Activated naive CD8-positive, alpha-beta T cell treated with anti-CD3 and anti-CD28 coated beads, Interleukin-2, amount 50 U/mL, for 24 hours (primary cell): ENCODE measurements at places on chromosomes 5 and 9.

- H3K4me3 ChIP-seq = no peak overlapping the region
- no peaks in the 10 kb centered on the region for H3K36me3 ChIP-seq
- no peak overlapping the region for H3K27ac ChIP-seq
- no peak for DNase-seq
- H3K27me3 ChIP-seq = peaks cover 14% of the 10 kb centered on the region
- H3K4me1 ChIP-seq = no peaks in the 10 kb centered on the region
Observed at GRCh38 chr9:91867740-91868139, 82.3 kb downstream of the ROR2 start.

- H3K27me3 ChIP-seq = no peaks in the 10 kb centered on the region
- H3K27ac ChIP-seq = no peak overlapping the region
- H3K4me1 ChIP-seq = peaks cover 14% of the 10 kb centered on the region
- DNase-seq = no peak
- H3K36me3 ChIP-seq = no peaks in the 10 kb centered on the region
Observed at GRCh38 chr9:113996531-113997001, 81.5 kb downstream of the AMBP start.

GRCh38 chr5:31806561-31806960 lies 167.6 kb downstream of the PDZD2 start:
- DNase-seq = no peak
- no peaks in the 10 kb centered on the region for H3K4me1 ChIP-seq
- H3K36me3 ChIP-seq = no peaks in the 10 kb centered on the region
- H3K27ac ChIP-seq = no peak overlapping the region

DNA sequence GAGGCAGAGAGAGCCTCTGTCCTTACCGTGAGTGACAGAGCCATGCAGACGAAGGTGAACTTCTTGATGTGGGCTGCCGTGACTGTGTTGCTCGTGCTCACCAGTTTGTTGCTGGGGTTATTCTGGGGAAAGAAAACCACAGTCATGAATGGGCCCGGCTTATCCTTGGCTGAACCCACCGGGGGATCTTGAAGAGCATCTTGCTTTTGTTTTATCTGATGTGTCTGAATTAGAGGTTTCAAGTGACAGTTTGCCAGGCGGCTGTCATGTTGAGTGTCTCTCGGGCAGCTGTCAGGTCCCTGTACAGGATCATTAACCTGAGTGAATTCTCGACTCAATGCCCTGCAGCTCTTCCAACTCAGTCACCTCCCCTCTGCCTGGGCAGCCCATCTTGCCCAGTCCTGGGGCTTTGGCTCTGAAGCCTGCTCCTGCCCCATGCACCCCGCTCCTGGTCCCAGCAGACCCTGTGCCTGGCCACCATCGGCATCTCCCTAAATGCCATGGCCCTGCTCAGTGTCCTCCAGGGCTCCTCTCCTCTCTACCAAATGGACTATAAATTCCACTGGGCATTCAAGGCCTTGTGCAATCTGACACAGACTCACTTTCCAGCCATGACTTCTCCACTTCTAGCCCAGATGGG lies 77.4 kb downstream of the OTULIN start:
- no peak overlapping the region for H3K4me3 ChIP-seq
- H3K4me1 ChIP-seq = peaks cover 22% of the 10 kb centered on the region
- peaks cover 26% of the 10 kb centered on the region for H3K36me3 ChIP-seq
- no peaks in the 10 kb centered on the region for H3K27me3 ChIP-seq
- DNase-seq = no peak

- no peak overlapping the region for H3K27ac ChIP-seq
- peaks cover 20% of the 10 kb centered on the region for H3K4me1 ChIP-seq
- H3K27me3 ChIP-seq = no peaks in the 10 kb centered on the region
- no peak overlapping the region for H3K4me3 ChIP-seq
Observed at GRCh38 chr5:95641741-95642220, 4.8 kb upstream of the RFESD start.

- no peaks in the 10 kb centered on the region for H3K36me3 ChIP-seq
- peak overlapping the region; percentile 85 for H3K27ac ChIP-seq
- H3K4me3 ChIP-seq = peak overlapping the region; percentile 93
- H3K4me1 ChIP-seq = peaks cover 59% of the 10 kb centered on the region
- DNase-seq = peak; percentile 26
Observed at GRCh38 chr5:140108093-140109017, 5.6 kb upstream of the PURA start.

GRCh38 chr5:83665631-83666030 lies 55.0 kb downstream of the HAPLN1 start:
- no peaks in the 10 kb centered on the region for H3K4me1 ChIP-seq
- no peak overlapping the region for H3K4me3 ChIP-seq
- H3K27ac ChIP-seq = no peak overlapping the region
- peaks cover 3% of the 10 kb centered on the region for H3K27me3 ChIP-seq
- DNase-seq = no peak
- no peaks in the 10 kb centered on the region for H3K36me3 ChIP-seq

DNA sequence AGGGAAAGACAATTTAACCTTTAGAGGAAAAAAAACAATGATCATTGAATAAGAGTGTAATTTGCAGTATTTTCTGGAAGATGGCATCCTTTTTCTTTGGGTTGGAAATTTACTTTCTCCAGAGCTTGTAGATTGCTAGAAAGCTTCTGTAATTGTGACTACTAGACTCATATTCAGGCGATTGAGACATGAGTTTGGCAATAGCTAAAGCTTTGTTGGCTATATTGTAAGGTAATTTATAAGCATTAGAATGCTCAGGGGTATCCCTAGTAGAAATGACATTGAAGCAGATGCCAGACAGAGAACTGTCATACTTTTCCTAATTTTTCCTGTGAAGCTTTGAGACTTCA lies 115.3 kb downstream of the UNC13B start:
- peaks cover 55% of the 10 kb centered on the region for H3K4me1 ChIP-seq
- DNase-seq = no peak
- peak overlapping the region; percentile 88 for H3K27ac ChIP-seq
- peaks cover 2% of the 10 kb centered on the region for H3K36me3 ChIP-seq
- peaks cover 3% of the 10 kb centered on the region for H3K27me3 ChIP-seq

DNA sequence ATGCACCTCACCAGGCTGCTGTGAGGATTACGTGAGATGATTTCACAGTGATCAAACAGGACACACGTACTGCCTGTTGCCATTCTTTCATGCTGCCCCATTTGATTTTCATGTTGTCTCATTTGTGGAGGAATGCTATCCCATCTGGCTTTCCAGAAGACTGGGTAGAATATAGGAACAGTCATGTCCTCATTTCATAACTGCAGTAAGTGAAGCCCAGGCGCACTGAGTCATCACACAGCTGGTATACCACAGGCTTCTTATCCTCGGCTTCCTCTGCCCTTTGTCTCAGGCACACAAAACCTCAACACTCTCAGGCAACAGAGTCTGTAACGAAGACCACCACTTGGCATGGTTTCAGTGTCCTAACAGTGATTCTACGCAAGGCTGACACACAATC lies 62.3 kb downstream of the LHFPL2 start:
- H3K27me3 ChIP-seq = peaks cover 3% of the 10 kb centered on the region
- no peak overlapping the region for H3K4me3 ChIP-seq
- H3K27ac ChIP-seq = no peak overlapping the region
- DNase-seq = peak; percentile 4
- H3K36me3 ChIP-seq = peaks cover 4% of the 10 kb centered on the region

DNA sequence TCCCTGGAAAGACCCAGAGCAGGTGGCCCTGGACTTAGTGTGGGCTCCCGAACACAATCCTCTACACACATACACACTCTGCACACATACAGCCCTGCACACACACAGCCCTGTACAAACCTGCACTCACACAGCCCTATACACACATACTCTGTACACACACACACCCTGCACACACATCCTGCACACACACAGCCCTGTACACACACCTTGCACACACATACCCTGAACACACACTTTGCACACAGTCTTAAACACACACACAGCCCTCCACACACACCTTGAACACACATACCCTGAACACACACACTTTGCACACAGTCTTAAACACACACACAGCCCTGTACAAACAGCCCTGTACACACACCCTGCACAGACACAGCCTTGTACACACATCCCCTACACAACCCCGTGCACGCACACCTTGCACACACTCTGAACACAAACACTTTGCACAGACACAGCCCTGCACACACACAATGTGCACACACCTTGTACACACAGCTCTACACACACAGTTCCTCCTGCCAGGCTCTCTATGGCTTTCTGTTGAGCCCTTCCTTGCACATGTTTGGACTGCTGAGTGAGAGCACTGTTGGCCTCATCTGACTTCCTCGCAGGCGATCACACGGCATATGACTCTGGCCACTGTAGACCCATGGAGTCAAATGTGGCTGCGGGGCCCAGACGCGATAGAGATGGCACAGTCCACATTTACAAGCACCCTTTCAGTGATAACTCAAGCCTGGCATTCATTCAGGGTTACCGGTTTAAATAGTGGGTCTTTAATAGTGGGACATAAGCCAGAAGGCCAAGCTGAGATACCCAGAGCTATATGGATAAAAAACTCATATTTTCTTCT lies 245.7 kb upstream of the IRX1 start:
- H3K36me3 ChIP-seq = no peaks in the 10 kb centered on the region
- no peaks in the 10 kb centered on the region for H3K27me3 ChIP-seq
- no peak overlapping the region for H3K27ac ChIP-seq
- DNase-seq = no peak
- H3K4me3 ChIP-seq = no peak overlapping the region

- no peak overlapping the region for H3K27ac ChIP-seq
- H3K4me3 ChIP-seq = no peak overlapping the region
- no peaks in the 10 kb centered on the region for H3K36me3 ChIP-seq
- H3K4me1 ChIP-seq = peaks cover 5% of the 10 kb centered on the region
Observed at GRCh38 chr9:114405294-114406034, 17.7 kb upstream of the AKNA start.

GRCh38 chr9:129889122-129889940 lies 54.1 kb downstream of the USP20 start:
- H3K36me3 ChIP-seq = peaks cover 58% of the 10 kb centered on the region
- H3K27ac ChIP-seq = peak overlapping the region; percentile 100
- DNase-seq = peak; percentile 56
- H3K4me1 ChIP-seq = peaks cover 93% of the 10 kb centered on the region

DNA sequence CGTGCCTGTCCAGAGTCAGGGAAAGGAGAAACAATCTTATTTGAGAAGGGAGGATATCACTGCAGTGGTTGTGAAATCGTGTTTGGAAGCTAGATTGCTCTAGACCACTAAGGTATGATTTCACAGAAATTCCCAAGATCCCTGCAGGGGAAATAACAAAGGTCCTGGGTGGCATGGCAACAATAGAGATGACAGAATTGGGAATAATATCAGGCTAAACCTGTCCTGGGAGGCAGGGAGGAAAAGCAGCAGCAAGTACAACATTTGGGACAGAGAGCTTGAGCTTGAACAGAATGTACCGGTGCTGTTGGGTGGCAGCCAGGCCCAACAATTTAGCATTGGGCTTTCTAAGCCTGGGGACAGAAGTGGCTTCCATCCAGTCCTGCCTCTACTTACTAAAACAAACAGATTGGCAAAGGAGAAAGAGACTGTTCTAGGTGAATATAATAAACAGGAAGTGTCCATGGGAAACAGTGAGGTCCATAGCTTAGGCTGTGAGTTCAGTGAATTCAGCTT lies 17.0 kb upstream of the ARHGAP26 start:
- no peak overlapping the region for H3K27ac ChIP-seq
- no peak overlapping the region for H3K4me3 ChIP-seq
- no peak for DNase-seq
- no peaks in the 10 kb centered on the region for H3K27me3 ChIP-seq
- no peaks in the 10 kb centered on the region for H3K36me3 ChIP-seq

- H3K36me3 ChIP-seq = no peaks in the 10 kb centered on the region
- H3K4me3 ChIP-seq = peak overlapping the region; percentile 44
- peak; percentile 50 for DNase-seq
- peaks cover 47% of the 10 kb centered on the region for H3K4me1 ChIP-seq
- peaks cover 2% of the 10 kb centered on the region for H3K27me3 ChIP-seq
Observed at GRCh38 chr5:57298985-57299491, 125.2 kb downstream of the GPBP1 start.

GRCh38 chr9:92664394-92665152 lies 5.4 kb downstream of the IPPK start:
- peak overlapping the region; percentile 37 for H3K4me3 ChIP-seq
- H3K4me1 ChIP-seq = peaks cover 48% of the 10 kb centered on the region
- peak overlapping the region; percentile 11 for H3K27ac ChIP-seq
- DNase-seq = peak; percentile 16
- peaks cover 12% of the 10 kb centered on the region for H3K36me3 ChIP-seq

- H3K27ac ChIP-seq = no peak overlapping the region
- H3K4me3 ChIP-seq = no peak overlapping the region
- no peak for DNase-seq
- no peaks in the 10 kb centered on the region for H3K27me3 ChIP-seq
Observed at GRCh38 chr9:38018241-38018957, 50.6 kb downstream of the SHB start.

- H3K27me3 ChIP-seq = no peaks in the 10 kb centered on the region
- no peak for DNase-seq
- no peak overlapping the region for H3K27ac ChIP-seq
- peaks cover 17% of the 10 kb centered on the region for H3K4me1 ChIP-seq
Observed at GRCh38 chr9:354453-354852, 139.8 kb downstream of the DOCK8 start.

GRCh38 chr9:125141251-125141650 lies 2.1 kb downstream of the SCAI start:
- no peak overlapping the region for H3K27ac ChIP-seq
- no peak for DNase-seq
- no peaks in the 10 kb centered on the region for H3K27me3 ChIP-seq
- H3K36me3 ChIP-seq = no peaks in the 10 kb centered on the region
- H3K4me3 ChIP-seq = no peak overlapping the region
- H3K4me1 ChIP-seq = peaks cover 23% of the 10 kb centered on the region

DNA sequence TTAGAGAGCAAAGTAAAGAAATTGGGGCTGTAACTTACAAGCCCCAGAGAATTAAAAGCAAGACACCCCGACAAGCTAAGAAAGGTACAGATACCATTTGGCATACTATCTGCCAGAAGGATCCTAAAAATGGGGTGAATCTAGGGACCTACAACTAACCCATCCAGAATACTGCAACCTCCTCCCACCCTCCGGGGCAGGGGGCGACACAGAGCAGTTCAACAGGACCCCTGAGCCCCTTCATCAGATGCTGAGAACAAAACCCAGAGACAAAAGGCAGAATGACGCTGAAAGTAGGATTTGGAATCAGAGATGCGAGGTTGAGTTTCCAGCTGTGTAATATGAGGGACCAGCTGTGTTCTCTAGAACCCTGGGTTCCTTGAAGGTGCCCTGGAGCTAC lies 71.2 kb downstream of the EPB41L4B start:
- no peaks in the 10 kb centered on the region for H3K4me1 ChIP-seq
- no peak for DNase-seq
- H3K27ac ChIP-seq = no peak overlapping the region
- H3K36me3 ChIP-seq = no peaks in the 10 kb centered on the region

- H3K27me3 ChIP-seq = no peaks in the 10 kb centered on the region
- peaks cover 95% of the 10 kb centered on the region for H3K4me1 ChIP-seq
- peak overlapping the region; percentile 97 for H3K27ac ChIP-seq
Observed at GRCh38 chr9:131669269-131670157, 70.4 kb downstream of the RAPGEF1 start.

DNA sequence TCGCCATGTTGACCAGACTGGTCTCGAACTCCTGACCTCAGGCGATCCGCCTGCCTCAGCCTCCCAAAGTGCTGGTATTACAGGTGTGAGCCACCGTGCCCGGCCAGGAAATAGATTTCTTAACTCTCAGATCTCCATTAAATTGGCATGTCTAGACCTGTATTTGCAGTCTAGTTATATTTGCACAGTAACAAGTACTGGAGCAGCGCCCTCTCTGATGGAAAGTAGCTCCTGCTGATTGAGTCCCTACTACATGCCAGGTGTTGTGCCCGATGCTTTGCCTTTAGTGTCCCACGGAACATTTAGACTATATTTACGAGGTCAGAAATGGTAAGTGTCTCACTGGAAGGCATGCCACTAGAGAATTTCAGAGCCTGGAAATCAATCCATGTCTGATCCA lies 15.8 kb upstream of the TMED9 start:
- H3K27me3 ChIP-seq = peaks cover 2% of the 10 kb centered on the region
- H3K4me1 ChIP-seq = no peaks in the 10 kb centered on the region
- no peak overlapping the region for H3K4me3 ChIP-seq
- DNase-seq = no peak
- no peaks in the 10 kb centered on the region for H3K36me3 ChIP-seq
